ENCODE measurements at places on chromosomes 3 and 15. TPM values are rescaled to one million over a fixed set of nuclear protein-coding genes. Genes with fewer than 3 reads are reported as not detected.
A peak's percentile ranks its signal among the peaks of the same experiment; 100 is the strongest.

Gene UMPS
- 28.3 TPM for total RNA-seq

Gene GXYLT2
- total RNA-seq, result 1.0 TPM

Gene ADIPOQ
- total RNA-seq, result not detected

Gene ZNF660
- total RNA-seq, result 1.4 TPM

Gene ZNF385D
- total RNA-seq, result 1.0 TPM

- peak; percentile 48 for DNase-seq
Observed at GRCh38 chr3:20040548-20041196, 426 bp downstream of the KAT2B start.

- no peak for DNase-seq
Observed at GRCh38 chr3:61532739-61533500, 28.5 kb upstream of the PTPRG start.

- DNase-seq, result no peak
Observed at GRCh38 chr15:63889831-63890230, 56.1 kb upstream of the HERC1 start.

DNA sequence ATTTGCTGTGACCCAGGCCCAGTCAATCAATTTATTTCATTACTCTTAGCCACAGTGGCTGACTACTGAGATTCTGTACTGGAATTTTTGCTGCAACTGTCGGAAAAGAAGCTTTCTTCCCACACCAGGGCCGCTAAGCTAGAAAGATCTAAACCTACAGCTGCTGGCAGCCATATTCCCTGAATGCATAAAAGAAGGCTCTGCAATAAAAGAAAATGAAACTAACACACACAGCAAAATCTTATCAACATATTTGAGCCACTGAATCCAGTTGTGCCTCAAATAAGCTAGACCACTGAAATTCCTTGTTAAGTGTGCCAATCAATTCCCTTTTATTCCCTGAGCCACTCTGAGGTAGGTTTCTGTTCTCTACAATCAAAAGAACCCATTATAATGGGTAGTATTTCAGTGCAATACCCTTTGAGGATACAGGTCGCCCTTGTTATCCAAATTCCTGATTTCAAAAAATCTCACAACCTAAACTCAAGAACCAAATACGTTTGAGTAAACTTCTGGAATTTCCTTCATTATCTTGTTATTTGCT is 60.3 kb downstream of the MYO9A start:
- no peak for DNase-seq

DNA sequence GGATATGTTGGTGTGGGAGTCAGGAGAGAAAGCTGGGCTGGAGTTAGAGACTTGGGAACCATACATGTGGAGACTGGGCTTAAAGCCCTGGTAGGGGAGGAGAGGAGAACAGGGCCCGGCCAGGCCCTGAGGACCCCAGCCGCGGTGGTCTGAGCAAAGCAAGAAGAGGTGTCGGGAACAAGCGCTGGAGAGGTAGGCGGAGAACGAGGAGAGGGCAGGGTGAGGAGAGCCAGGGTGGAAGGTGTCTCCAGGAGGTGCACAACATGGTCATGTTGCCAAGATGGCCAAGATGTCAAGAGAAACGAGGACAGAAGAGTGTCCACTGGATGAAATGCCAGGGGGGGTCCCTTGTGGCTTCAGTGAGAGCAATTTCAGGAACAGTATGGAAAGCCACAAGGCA is 5.5 kb downstream of the CHAC1 start:
- DNase-seq, result no peak

GRCh38 chr3:184513276-184514170 is 48.1 kb upstream of the EPHB3 start:
- DNase-seq, result peak; percentile 54

- DNase-seq, result peak; percentile 89
Observed at GRCh38 chr3:160169139-160169976, 55.9 kb upstream of the C3orf80 start.

GRCh38 chr15:37900326-37901221 is 33.9 kb upstream of the TMCO5A start:
- peak; percentile 56 for DNase-seq

GRCh38 chr3:76438971-76439370 is 600.9 kb upstream of the ROBO2 start:
- peak; percentile 21 for DNase-seq

DNA sequence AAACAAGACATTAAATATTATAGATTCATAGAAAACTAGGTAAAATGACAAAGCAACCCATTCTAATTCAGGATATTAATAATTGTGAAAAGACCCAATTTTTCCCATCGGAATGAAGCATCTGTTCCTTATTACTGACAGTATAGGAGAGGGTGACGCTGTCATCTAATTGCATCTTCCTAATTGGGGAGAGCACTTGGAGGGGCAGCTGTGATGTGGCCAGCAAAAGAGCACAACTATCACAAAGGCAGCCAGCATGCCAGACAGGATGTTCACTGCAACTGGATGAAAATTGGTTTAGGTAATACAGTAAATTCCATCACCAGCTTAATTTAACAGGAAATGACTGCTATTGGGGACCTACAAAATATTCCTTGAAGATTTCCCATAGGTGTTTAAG is 21.9 kb upstream of the MINAR1 start:
- no peak for DNase-seq

DNA sequence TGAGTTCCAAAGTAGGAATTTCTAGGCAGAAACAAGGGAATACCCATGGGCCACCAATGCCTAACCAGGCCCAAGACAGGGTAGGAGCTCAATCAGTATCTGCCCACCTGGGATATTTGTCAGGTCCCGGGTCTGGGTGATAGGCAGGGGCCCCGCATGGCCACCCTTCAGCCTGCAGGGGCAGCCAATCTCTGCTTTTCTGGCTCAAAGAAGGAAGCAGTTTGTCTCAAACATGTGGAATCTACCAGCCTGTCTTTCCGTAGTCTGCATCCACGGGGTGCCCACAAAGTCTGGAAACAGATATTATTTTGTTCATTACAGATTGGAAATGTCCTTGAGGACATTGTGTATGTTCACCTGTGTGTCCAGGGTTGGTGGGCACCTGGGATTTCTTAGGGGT is 56.2 kb downstream of the CEMIP start:
- DNase-seq, result no peak

- no peak for DNase-seq
Observed at GRCh38 chr15:60713119-60714084, 234.5 kb upstream of the ICE2 start.

- DNase-seq, result peak; percentile 51
Observed at GRCh38 chr3:127791221-127791913, 30.9 kb downstream of the MGLL start.

DNA sequence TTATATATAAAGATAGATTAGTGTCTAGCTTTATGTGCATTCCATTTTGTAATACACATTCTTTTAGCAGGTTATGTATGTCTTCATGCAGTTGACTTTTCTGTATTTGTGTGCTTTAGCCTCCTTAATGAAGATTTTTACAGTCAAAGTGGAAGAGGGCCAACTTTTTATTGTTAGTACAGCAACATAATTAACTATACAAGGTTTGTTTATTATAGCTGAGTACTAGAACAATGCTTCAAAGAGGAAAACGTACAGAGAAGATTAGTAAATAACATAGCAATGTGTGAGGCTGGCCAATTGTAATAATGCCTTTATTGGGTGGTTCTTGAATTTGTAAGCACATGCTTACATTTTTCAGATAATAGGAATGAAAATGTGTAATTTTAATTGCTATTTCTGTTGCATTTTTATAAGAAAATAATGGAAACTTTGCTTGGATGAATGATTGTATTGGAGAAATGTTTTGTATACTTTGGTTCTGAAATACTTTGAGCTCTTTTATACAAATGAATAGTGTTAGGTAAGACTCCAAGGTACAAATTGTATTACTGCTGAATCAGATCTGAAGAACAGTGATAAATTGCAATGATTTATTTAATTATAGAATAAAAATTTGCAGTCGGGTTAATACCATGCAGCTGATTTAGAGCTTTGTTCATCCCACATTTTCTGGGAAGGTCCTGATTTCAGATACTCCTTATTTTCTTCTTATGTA is 41.4 kb downstream of the UBE2E2 start:
- no peak for DNase-seq

- DNase-seq, result no peak
Observed at GRCh38 chr3:126891791-126892190, 91.1 kb upstream of the PLXNA1 start.

- peak; percentile 41 for DNase-seq
Observed at GRCh38 chr3:44984335-44984734, 8.3 kb downstream of the EXOSC7 start.

- no peak for DNase-seq
Observed at GRCh38 chr3:194301730-194302129, 49.4 kb downstream of the CPN2 start.

DNA sequence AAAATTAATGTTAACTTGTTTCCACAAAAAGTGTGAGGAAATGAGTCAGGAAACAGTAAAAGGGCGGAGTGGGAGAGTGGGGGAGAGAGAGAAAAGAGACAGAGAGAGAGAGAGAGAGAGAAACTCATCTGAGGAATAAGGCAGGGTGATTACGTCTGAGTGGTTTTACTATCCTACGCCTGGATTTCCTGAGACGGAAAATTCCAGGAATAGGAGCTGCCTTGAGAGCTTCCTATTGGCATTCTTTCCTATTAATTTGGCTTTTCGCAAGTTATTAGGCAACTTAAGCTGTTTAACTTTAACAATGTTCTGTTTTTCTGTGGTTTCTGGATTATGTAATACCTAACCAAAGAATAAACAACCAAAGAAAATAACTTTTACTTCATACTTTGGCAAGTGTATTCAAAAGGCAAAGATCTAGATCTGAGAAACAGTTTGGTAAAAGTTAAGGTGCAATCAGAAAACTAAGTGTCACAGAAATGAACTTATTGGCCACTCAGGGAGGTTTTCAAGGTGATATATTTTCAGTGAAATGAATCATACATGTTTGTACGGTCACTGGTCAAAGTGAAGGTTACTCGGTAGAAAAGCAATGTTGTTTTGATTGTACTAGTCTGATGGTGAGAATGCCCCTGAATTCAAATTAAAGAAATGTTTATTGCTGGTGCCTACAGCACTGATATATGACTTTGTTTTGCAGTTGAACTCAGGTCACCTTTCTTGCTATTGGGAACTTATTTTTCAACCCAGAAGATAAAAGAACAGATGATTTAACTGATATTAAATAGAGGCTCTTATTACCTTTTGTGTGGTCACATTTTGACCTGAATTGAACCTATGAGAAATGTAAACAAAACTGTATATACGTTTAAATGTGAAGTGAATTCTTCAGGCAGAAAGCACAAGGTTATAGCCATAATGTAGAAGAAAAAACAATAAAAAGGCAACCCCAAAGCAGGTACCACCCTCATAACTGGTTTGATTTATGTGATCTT is 39.9 kb upstream of the TNFSF10 start:
- DNase-seq, result peak; percentile 100

GRCh38 chr15:85582131-85583079 is 202.0 kb downstream of the AKAP13 start:
- DNase-seq, result peak; percentile 89

- peak; percentile 49 for DNase-seq
Observed at GRCh38 chr3:138051947-138052802, 42.2 kb downstream of the CLDN18 start.

DNA sequence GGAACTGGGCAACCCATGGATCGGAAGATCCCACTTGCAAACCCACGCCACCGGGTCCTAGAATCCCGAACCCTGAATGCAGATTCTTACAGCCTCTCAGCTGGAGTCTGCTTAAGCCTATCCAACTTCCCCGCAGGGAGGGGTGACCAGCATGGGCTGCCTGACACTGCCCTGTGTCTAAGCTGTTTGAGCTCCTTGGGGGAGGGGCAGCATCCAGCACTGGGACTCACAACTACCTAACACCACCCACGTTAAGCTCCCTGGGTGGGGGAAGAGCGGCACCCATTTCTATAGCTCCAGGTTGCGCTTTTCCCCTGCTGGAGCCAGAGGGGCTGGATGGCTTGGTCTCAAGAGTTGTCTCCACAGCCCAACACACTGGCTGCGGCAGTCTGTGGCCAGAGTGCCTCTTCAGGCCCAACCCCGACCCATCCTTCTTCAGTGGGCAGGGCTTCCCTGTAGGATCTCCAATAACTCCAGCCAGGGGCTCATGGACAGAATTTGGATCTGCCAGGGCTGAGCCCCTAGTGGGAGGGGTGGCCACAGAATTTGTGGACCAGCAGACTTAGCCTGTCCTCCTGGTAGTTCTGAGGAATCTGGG is 649.2 kb downstream of the TUSC7 start:
- DNase-seq, result no peak

GRCh38 chr3:129890125-129890524 is 3.4 kb downstream of the TMCC1 start:
- no peak for DNase-seq

- DNase-seq, result peak; percentile 20
Observed at GRCh38 chr3:65779390-65779789, 259.3 kb downstream of the MAGI1 start.

Measured in renal cortical epithelial cell (primary cell).